ENCODE measurements at places on chromosomes 6 and 20. TPM values are rescaled to one million over a fixed set of nuclear protein-coding genes. Genes with fewer than 3 reads are reported as not detected.

- H3K4me1 ChIP-seq, result no peaks in the 10 kb centered on the region
- no peak for DNase-seq
- peaks cover 52% of the 10 kb centered on the region for H3K27me3 ChIP-seq
- H3K36me3 ChIP-seq, result no peaks in the 10 kb centered on the region
Measured at GRCh38 chr20:21517566-21518277, 3.9 kb upstream of the NKX2-2 start.

- no peaks in the 10 kb centered on the region for H3K27me3 ChIP-seq
- no peak overlapping the region for H3K4me3 ChIP-seq
- 0 out of 2 replicates have a peak, but pooled peaks cover 3% of the 10 kb centered on the region for H3K36me3 ChIP-seq
- H3K4me1 ChIP-seq, result peaks cover 38% of the 10 kb centered on the region
- DNase-seq, result no peak
Measured at GRCh38 chr6:158566207-158566818, 6.4 kb downstream of the TMEM181 start.

GRCh38 chr6:13048113-13048512 lies 280.2 kb downstream of the TBC1D7 start:
- H3K4me3 ChIP-seq, result no peak overlapping the region
- peaks cover 16% of the 10 kb centered on the region for H3K4me1 ChIP-seq
- no peaks in the 10 kb centered on the region for H3K36me3 ChIP-seq

GSTA2 gene
- not detected for total RNA-seq

PNLDC1 gene
- 0.20 TPM for total RNA-seq

BPIFB6 gene
- total RNA-seq, result not detected

GPR6 gene
- not detected for total RNA-seq

All from PC-9 (cell line).